ENCODE measurements at places on chromosomes 11 and 22.

DNA sequence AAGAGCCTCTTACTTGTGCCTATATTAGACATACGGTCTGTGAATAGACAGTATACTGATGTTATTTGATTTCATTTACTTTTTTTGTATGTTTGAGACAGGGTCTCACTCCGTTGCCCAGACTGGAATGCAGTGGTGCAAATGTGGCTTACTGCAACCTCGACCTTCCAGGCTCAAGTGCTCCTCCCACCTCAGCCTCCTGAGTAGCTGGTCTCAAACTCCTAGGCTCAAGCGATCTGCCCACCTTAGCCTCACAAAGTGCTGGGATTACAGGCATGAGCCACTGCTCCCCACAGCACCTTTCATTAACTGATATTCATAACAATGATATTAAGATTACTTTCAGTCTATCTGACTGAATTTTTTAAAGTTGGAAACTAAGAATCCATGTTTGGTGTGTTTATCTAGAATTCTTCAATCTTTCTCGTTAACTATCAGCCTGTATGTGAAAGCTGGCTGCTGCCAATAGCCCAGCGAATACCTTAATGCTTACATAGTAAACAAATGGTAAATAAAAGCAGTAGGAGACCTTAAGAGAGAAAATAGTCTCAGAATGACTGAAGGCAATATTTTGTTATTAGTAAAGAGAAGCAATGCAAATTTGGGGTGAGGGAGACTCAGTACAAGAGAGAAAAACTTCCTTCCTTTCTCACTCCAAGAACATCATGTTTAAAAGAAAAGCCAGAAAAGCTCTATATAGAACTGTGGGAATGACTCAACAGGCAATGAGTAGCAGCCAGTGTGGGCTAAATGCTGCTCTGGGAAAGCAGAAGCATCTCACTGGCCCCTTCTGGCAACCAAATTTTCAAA is 101.9 kb downstream of the MRTFA start:
- H3K4me3 ChIP-seq = no peak overlapping the region
- H3K27me3 ChIP-seq = no peaks in the 10 kb centered on the region
- DNase-seq = no peak
- peaks cover 33% of the 10 kb centered on the region for H3K4me1 ChIP-seq
- no peaks in the 10 kb centered on the region for H3K36me3 ChIP-seq

DNA sequence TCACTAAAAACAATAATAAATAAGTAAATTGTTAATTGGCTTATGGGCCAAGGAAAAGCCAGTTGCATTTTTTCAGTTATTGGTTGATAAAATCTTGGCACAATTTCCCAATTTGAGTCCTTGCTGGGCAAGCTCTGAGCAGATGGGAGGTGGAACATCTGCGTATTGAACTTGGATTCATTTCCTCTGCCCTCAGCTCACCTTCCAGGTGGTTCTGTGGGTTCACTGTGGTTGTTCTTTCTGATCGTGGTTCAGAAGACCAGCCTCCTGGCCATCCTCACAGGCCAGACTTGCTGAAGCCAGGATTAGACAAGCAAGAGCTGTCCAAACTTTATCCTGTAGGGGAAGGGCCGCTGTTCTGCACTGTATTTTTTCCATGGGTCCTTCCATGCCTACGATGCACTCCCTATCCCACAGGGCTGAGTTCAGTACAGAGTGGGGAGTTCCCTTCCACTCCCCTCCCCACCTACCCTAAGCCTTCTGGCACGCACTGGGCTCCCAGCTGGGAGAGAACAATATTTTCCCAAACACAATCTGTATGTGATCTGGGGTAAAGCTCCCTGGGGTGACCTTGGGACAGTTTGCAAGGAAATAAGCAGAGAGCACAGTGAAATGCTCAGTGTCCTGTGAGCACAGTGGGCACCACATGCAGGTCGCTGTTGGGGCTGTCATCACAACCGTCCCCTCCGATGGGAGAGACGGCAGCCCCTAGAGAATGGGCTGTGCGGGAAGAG is 43.5 kb upstream of the TP53I11 start:
- no peaks in the 10 kb centered on the region for H3K36me3 ChIP-seq
- DNase-seq = no peak
- no peak overlapping the region for H3K4me3 ChIP-seq
- H3K4me1 ChIP-seq = no peaks in the 10 kb centered on the region
- H3K27ac ChIP-seq = no peak overlapping the region
- no peaks in the 10 kb centered on the region for H3K27me3 ChIP-seq

DNA sequence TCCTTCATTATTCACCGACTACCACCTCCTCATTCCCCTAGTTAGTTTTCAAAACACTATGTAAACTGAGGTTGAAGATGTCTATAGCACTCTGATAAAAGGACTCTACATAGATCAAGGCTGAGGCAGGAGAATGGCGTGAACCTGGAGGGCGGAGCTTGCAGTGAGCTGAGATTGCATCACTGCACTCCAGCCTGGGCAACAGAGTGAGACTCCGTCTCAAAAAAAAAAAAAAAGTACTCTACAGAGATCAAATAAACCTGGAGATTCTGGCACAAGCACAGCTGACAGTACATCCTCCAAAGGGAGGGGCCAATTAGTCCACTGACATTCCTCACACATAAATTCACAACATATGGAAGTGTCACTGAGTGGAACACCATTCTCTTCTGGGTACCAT is 31.0 kb downstream of the TSG101 start:
- H3K27me3 ChIP-seq = no peaks in the 10 kb centered on the region
- H3K4me1 ChIP-seq = peaks cover 27% of the 10 kb centered on the region
- H3K4me3 ChIP-seq = no peak overlapping the region
- no peak overlapping the region for H3K27ac ChIP-seq

DNA sequence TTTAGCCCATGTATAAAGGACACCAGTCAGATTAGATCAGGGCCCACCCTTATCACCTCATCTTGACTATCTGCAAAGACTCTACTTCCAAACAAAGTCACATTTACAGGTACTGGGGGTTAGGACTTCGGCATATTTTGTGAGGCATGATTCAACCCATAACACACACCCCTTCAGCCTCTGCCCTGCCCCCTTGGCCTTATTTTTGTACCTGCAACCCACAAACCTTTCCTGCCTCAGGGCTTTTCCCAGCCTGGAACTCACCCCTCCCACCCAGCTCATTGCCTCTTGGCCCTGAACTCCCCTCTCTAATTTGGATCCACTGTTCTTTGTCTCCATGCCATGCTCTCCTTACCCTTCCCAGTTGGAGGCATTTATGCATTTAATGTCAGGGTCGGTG is 1116.9 kb downstream of the TBC1D22A start:
- H3K27ac ChIP-seq = no peak overlapping the region
- no peaks in the 10 kb centered on the region for H3K4me1 ChIP-seq
- H3K27me3 ChIP-seq = peaks cover 8% of the 10 kb centered on the region
- DNase-seq = no peak

GRCh38 chr11:94834911-94835593 is 66.9 kb downstream of the AMOTL1 start:
- H3K4me3 ChIP-seq = no peak overlapping the region
- no peak overlapping the region for H3K27ac ChIP-seq
- H3K36me3 ChIP-seq = peaks cover 3% of the 10 kb centered on the region
- peaks cover 85% of the 10 kb centered on the region for H3K4me1 ChIP-seq
- no peaks in the 10 kb centered on the region for H3K27me3 ChIP-seq

All from stomach (tissue), 19 donors.